ENCODE measurements at places on chromosomes 4 and X. TPM values are rescaled to one million over a fixed set of nuclear protein-coding genes. Genes with fewer than 3 reads are reported as not detected.

The SPP1 gene
- not detected for total RNA-seq

The COL25A1 gene
- 0.25 TPM for total RNA-seq

The USP46 gene
- 8.9 TPM for total RNA-seq

The PCDH7 gene
- 30.1 TPM for total RNA-seq

The UGT2B17 gene
- not detected for total RNA-seq

The SMPX gene
- total RNA-seq, result not detected

The FAM184B gene
- not detected for total RNA-seq

The SAGE1 gene
- not detected for total RNA-seq

The DCLK2 gene
- 0.78 TPM for total RNA-seq

Data from cardiac ventricle fibroblast (primary cell).